GM12878 (cell line): ENCODE measurements at places on chromosomes 5 and 9. TPM values are rescaled to one million over a fixed set of nuclear protein-coding genes. Genes with fewer than 3 reads are reported as not detected.

GRCh38 chr5:117072439-117072838 lies 497.8 kb upstream of the SEMA6A start:
- DNase-seq = no peak

NSG2 gene
- total RNA-seq = not detected in 2 replicates

DNA sequence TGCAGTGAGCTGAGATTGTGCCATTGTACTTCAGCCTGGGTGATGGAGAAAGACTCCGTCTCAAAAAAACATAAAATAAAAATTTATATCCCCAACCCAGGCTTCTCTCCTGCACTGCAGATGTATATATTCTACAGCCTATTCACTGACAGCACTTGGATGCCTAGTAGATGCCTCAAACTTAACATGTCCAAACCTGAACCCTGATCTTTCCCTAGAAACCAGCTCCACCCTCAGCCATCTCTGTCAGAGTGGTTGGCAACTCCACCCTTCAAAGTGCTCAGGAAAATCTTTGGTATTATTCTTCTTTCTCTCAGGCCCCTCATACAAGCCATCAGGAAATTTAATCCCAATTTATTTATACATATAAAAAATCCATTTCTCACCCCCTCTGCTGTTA lies 36.9 kb upstream of the TXN start:
- no peak for DNase-seq

- no peak for DNase-seq
Measured at GRCh38 chr9:114050226-114050568, 27.9 kb downstream of the AMBP start.

DNA sequence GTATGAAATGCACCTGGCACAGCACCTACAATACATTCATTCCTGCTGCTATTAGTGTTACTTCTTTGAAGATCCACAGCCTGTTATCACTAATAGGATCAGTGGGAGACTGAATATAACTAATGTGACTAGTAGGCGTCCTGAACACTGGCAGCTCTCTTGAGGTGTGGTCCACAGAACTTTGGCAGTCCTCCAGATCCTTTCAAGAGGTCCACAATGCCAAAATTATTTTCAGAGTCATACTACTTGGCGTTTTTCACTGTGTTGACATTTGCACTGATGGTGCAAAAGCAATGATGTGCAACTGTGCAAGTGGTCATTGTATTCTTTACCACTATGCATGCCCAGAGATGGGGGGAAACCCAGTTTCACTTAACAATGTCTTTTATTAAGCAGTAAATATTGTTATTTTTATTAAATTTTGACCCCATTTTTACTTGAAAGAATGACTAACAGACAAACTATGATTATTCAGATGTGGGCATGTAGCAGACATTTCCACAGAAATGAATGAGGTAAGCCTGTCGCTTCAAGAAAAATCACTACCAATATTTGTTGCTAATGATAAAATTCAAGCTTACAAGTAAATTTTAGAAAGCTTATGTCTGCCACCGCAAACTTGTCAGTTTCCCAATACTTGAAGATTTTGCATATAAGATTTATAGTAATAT lies 48.9 kb downstream of the ADRB2 start:
- DNase-seq = no peak

SLC27A6 gene
- total RNA-seq = not detected in 2 replicates

GRCh38 chr5:132238169-132238744 lies 10.6 kb upstream of the P4HA2 start:
- DNase-seq = peak; percentile 32
